ENCODE measurements at places on chromosomes 7 and 10. TPM values are rescaled to one million over a fixed set of nuclear protein-coding genes. Genes with fewer than 3 reads are reported as not detected.

GRCh38 chr7:18157233-18157632, 129.6 kb upstream of the PRPS1L1 start:
- no peak for DNase-seq

DNA sequence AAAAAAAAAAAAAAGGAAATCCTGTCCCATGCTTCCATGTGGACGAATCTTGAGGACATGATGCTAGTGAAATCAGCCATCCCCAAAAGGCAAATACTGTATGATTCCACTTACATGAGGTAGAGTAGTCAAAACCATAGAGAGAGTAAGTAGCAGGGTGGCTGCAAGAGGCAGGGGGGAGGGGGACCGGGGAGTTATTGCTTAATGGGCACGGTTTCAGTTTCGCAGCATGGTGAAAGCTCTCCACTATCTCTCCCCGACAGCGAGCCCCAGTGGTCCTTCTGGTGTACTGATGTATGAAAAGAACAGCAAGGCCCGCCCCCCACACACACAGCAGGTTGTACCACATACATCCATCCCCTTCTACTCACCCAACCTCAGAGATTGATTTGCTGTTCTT, 32.8 kb downstream of the NOD1 start:
- no peak for DNase-seq

DNA sequence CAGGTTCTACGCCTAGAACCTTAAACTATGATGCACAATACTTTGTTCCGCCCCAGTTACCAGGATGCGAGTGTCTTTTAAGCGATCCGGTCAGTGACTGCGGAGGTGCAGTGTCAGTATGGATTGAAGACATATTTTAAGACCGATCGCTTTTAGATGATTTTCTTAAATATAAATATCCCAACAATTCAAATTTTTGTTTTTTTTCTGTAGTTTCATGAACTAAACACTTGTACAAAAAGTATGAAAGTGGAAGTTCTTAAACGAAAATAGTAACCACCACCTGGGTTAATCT, 835 bp downstream of the COMMD3 start:
- no peak for DNase-seq

DNA sequence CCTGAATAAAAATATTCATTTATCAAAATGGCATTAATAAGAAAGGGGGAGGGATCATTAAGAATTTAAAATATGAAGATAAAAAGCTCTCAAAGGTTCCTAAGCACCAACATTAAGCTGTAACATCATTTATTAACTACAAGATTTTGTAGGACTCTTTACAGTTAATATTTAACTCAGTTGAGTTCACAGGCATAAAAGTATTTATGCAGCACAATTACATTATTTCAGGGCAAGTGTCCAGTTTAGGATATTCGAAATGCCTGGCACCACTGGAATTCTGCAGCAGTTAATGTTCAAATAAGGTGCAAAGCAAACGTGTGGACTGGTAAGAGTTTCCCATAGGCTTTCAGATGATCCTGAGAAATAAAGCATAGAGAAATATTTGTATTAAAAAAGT, 30.5 kb downstream of the NPS start:
- no peak for DNase-seq

- no peak for DNase-seq
Observed at GRCh38 chr7:157499121-157499834, 162.5 kb downstream of the DNAJB6 start.

The ATG9B gene
- 0.28 TPM for total RNA-seq

The DBNL gene
- 153 TPM for total RNA-seq

DNA sequence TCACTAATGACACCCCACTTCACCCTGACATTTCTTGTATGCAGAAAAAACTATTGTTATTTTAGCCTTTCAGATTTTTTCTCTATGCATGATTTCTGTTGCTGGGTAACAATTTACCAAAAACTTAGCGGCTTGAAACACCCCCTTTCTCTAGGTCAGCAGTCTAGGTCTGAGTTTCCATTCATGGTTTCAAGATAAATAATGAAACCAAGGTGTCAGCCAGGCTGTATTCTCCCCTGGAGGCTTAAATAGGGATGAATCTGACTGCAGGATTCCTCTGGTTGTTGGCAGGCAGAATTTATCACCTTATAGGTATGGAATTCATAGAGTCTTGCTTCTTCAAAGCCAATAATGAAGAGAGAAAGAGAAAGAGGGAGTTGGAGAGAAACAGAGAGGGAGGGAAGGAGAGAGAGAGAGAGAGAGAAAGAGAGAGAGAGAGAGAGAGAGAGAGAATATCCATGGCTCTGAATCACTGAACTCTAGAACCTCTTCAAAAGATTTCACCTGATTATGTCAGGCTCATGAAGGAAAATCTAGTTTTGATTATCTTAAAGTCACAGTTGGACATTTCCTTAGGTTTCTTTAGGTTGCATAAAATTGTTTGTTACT, 1224.6 kb upstream of the LRRTM3 start:
- DNase-seq, result no peak

GRCh38 chr7:93332172-93332571, 100.0 kb downstream of the VPS50 start:
- no peak for DNase-seq

The NRCAM gene
- total RNA-seq, result 16.0 TPM

The FOXI2 gene
- not detected for total RNA-seq

- DNase-seq, result peak; percentile 25
Observed at GRCh38 chr10:62373995-62374861, at the start of gene ZNF365. Gene ZNF365, plus strand, starts transcription at chr10:62374369. Its CDS starts 1,825 bp downstream, at chr10:62376194.

- DNase-seq, result peak; percentile 39
Observed at GRCh38 chr10:73907841-73908517, 3.0 kb upstream of the PLAU start.

The AKR1C4 gene
- not detected for total RNA-seq

DNA sequence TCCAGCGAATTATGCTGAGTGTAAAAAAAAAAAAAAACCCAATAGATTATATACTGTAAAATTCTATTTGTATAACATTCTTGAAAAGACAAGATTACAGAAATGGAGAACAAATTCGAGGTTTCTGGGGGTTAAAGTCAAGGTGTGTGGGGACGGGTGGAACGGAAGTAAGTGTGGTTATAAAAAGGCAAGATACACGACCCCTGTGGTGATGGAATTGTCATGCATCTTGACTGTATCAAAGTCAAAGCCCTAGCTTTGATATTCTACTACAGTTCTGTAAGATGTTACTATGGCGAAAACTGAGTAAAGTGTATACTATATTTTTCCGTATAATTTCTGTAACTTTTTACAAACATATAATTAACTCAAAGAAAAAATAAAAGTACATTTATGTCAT, 718.2 kb upstream of the PCDH15 start:
- no peak for DNase-seq

GRCh38 chr10:124705817-124706461, 38.2 kb downstream of the FAM53B start:
- DNase-seq, result peak; percentile 26

DNA sequence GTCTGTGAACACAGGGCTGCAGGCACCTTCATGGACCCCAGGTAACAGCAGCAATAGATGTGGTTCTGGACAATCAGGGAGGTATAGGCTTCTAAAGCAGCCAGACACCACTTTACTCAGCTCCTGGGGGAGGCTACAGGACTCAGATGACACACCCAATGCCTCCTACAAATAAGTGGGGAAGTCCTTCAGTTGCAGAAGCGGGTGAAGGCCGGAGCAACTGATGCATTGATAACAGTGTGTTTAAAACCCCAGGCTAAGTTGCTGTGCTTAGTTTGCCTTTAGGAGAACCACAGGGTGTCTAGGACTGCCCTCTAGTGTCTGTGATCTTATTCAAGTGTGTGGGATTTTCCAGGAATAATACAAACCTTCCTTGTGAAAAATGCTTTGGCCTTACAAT, 5.9 kb upstream of the ITGA8 start:
- peak; percentile 76 for DNase-seq

DNA sequence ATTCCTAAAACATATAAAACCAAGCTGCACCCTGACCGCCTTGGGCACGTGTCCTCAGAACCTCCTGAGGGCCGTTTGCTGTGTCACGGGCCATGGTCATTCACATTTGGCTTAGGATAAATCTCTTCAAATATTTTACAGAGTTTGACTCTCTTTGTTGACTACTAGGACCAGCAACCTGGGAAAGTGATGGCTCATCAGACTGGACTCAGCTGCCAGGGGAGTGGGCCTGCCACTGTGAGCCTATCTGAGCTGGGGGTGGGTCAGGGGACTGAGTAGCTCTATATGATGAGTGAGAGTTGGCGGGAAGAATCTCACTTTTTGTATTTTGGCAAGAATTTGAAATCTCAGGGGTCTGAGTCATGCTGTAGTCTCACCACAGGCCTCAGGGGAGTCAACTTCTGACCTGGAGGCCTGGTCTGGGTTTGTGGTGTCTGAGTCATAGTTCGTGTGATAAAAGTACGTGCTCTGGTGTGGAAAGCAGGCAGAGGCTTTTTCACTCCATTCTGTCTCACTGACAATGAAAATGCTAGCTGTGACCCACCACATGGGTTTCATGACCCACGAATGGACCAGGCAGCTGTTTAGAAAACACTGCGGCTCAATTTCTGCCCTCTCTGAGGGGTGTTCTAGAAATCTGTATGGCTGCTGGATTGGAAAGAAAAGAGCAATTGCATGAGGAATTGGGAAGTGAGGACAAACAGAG, 4.2 kb upstream of the UPP1 start:
- DNase-seq, result peak; percentile 95

GRCh38 chr10:27745732-27746396, at the start of gene MKX:
Gene MKX, minus strand, starts transcription at chr10:27745819. Its CDS starts 2,404 bp downstream, at chr10:27743415.
- peak; percentile 67 for DNase-seq

- DNase-seq, result no peak
Observed at GRCh38 chr10:70753026-70753663, 32.0 kb downstream of the TBATA start.

DNA sequence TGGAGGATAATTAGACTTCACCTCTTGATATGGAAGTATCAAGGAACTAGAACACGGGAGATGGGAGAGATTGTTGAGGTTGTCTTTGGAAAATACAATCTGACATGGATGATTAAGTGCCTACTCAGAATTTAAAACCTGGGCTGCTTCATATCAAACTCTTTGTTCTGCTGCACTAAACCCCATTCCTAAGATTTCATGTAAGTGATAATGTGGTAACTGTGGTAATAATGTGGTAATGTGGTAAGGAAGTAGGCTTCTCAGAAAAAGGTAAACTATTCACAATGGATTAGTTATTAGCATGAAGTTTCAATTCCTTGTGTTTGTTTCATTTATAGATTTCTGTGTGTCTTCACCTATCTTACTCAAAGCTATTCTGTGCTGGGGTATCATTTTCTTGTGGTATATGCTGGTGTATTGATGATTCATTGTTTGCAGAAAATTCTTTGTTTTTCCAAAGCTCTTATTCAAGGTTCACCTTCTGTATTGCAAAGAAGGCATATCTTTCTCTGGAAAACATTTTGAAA, 129.9 kb upstream of the TAC1 start:
- DNase-seq, result no peak

DNA sequence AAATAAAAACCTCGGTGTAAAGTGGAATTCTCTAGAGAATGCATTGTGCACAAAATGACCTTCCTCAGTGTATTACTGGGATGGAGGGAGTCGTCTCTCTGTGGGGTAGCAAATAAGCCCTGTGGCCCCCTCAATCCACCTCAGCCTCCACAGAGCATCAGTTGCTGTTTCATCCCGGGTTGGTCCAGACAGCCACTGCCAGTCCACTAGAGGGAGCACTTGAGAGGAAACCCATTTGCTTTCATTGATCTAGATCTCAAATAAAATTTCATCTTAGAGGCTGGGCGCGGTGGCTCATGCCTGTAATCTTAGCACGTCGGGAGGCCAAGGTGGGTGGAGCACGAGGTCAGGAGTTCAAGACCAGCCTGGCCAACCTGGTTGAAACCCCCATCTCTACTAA, 1128.7 kb downstream of the CNTNAP2 start:
- DNase-seq, result peak; percentile 9

DNA sequence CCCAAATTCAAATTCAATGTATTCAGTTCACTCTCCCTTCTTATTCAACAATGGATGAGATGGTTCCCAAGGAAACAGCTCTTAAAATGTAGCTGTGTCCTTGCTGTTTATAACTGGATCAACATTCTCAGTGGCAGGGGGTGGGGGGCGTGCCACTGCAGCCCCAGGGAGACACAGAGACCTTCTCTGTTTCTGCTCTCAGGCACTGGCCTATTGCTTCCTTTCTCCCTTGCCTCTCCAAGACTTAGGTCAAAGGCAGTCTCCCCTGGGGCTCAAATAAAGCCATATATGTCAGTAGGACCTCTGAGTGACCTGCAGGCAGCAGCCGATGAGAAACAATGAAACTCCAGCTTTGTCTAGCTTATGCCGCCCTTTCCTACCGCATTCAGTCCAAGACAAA, 20.7 kb downstream of the VSTM4 start:
- no peak for DNase-seq

DNA sequence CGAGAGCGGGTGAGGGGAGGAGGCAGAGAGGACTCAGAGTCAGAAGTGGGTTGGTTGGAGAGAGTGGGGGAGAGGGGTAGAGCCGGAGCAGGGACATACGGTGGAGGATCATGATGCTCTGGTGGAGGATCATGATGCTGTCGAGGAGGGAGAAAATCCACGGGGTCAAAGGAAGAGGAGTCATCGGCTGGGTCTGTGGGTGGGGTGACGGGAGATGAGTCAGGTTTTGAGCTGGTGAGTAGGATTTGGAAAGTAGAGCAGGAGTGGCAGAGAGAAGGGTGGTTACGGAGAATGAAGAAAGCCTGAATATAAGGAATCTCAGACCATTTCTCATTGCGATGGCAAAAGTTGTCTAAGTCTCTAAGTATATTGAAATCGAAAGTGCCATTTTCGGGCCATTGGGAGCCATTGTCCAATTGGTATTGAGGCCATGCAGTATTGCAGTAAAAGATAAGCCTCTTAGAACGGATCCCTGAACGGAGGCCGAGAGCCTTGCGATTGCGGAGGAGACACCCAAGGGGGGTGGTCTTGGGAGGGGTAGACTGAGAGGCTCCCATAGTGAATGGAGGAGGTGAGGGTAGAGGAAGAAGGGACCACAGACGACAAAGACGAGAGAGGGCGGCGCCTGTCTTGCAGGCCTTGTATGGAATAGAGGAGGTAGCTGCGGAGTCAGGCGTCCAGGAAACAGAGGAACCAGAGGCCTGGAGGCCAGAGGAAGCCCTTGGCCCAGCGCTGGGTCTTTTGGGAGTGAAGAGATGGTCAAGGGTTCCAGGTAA, 23.8 kb downstream of the SCIN start:
- DNase-seq, result no peak

- no peak for DNase-seq
Observed at GRCh38 chr7:16261654-16262053, 159.7 kb downstream of the CRPPA start.

The INA gene
- 0.14 TPM for total RNA-seq

DNA sequence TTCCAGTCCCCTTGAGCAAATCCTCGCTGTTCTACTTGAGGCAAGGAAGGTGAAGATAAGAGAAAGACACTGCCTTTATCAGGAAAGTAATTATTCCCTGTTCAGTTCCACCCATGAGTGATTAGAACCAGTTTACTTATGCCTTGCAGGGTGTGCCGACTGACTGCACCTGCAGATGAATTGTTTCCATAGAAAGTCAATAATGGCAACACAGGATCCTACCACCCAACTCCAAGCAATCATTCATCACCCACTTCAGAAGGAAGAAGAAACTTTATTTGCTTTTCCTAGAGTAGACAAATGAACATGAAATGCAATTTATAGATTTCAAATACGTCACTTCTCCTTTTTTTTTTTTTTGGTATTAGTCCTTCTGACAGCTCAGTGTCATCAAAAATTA, 383.9 kb downstream of the SORCS1 start:
- no peak for DNase-seq

The NPC1L1 gene
- total RNA-seq, result not detected

All from dermis blood vessel endothelial cell (primary cell).